Fibroblast of the conjunctiva (primary cell): ENCODE measurements at places on chromosomes 2 and 18.
A peak's percentile ranks its signal among the peaks of the same experiment; 100 is the strongest.

DNA sequence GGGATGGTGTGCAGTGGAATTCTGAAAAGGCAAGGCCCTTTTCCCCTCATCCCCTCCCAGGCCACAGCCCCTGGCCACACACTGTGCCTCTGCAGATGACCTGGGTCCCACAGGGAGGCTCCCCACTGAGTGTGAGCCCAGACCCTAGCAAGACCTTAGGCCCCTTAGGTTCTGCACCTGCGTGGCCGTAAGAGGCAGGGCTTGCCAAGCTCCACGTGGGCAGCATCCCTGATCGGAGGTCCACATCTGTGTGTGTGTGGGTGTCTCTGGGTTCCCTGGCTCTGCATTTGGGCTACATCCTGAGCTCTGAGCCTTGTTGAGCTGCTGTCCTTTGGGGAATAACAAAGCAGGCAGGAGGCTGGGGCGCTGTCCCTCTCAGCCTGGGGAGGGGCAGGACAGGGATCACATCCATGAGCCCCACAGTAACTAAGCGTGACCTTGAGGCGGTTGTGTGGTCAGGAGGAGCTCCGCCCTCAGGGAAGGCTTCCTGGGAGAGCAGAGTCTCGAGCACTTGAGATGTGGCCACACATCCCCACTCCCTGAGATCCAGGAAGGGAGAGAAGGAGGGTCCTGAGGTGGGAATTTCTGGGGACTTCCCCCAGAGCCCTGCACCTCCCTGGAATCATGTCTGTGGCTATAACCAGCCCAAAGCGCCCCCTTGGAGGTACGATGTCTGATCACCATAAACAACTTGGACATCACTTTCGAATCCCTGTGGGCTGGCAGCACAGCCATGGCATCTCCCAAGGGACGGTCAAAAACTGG, 84.8 kb downstream of the STPG4 start:
- DNase-seq, result no peak

DNA sequence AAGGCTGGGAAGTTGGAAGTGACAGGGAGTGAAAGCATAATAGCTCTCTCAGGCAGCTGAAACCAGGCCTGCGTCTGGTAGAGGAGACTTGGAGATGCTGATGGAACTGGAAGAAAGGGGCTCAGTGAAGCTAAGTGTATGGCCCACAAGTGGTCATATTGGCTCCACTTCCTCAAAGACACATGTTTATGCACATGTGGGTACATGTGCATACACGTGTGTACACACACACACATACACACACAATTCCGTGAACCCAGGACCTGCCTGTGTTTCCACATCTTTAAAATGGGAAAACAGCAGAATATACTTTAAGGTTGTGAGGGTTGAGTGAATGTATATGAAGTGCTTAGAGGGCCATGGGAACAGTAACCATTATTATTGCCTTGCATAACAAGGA, 160.9 kb downstream of the ARL6IP6 start:
- DNase-seq, result no peak

GRCh38 chr2:224958462-224958857, 83.8 kb downstream of the DOCK10 start:
- peak; percentile 85 for DNase-seq

DNA sequence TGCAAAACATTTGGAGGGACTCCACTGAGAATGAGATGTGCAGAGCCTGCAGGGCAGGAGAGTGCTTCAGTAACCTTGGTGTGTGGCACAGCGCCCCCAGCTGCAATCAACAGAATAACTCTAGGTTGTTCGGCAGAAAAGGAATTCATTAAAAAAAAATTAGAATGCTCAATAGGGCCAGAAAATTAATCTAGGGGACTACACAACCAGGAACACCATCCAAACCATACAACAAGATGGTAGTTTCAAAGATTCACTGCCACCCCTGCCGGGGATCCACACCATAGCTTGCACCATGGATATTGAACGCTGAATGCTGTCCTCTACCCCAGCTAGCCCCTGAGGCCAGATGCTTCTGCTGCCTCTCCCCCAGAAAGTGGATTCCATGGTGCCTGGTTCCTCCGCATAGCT, 50.1 kb downstream of the THUMPD2 start:
- no peak for DNase-seq
